ENCODE measurements at places on chromosomes 1 and 21. TPM values are rescaled to one million over a fixed set of nuclear protein-coding genes. Genes with fewer than 3 reads are reported as not detected.

The AMY1B gene
- total RNA-seq: not detected

DNA sequence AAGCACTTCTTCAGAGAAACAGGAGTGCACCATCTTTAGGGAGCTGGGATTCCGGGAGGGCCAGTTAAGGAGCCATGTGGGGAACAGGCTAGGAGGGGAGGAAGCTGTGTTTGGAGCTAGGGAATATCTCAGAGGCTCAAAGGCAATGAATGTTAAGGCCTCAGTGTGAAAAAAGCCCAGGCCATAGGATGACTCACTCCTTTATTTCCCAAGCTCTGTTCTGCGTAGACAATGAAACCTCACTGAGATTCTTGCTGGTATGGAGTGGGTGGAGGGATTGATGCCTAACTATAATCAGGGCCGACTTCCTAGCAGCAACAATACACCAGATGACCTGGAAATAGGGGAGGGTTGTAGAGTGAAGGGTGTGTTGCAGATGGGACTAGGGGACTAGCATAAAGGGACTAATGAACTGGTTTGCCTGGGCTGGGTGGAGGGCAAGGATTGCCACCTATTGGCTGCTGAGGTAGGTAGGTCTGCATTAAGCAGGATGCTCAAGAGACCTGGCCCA, 2.1 kb downstream of the GNAT2 start:
- H3K36me3 ChIP-seq: no peaks in the 10 kb centered on the region
- H3K27me3 ChIP-seq: no peaks in the 10 kb centered on the region
- H3K4me3 ChIP-seq: no peak overlapping the region
- no peak for DNase-seq
- peak overlapping the region; percentile 54 for H3K27ac ChIP-seq

GRCh38 chr1:17066361-17067068, 12.7 kb upstream of the SDHB start:
- no peaks in the 10 kb centered on the region for H3K4me1 ChIP-seq
- no peaks in the 10 kb centered on the region for H3K27me3 ChIP-seq
- H3K27ac ChIP-seq: no peak overlapping the region
- H3K4me3 ChIP-seq: no peak overlapping the region

GRCh38 chr1:153345187-153346076, 3.2 kb downstream of the PGLYRP4 start:
- H3K4me1 ChIP-seq: no peaks in the 10 kb centered on the region
- peaks cover 14% of the 10 kb centered on the region for H3K27me3 ChIP-seq
- H3K27ac ChIP-seq: no peak overlapping the region
- H3K4me3 ChIP-seq: no peak overlapping the region
- no peak for DNase-seq

DNA sequence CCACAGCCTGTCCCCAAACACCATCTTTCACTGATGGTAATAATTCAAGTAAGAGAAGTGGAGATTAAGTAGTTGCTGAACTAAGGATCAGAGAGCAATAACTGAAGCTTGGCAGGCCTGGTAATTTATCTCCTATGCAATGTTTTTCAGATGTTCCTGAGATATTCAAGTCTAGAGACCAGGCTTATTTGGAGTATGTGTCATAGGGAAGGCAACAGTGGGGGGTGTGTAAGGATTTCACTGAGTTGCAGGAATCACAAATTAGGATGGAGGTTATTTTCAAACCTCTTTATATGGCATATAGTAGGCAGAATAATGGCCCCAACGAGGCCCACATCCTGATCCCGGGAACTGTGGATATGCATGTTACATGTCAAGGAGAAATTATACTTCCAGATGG, 171.7 kb downstream of the KCNJ6 start:
- no peaks in the 10 kb centered on the region for H3K27me3 ChIP-seq
- no peaks in the 10 kb centered on the region for H3K36me3 ChIP-seq
- H3K4me3 ChIP-seq: no peak overlapping the region

The TMEM82 gene
- 1.8 TPM for total RNA-seq

The CD247 gene
- total RNA-seq: 3.4 TPM

The BRINP3 gene
- 5.0 TPM for total RNA-seq

The C1orf226 gene
- 13.2 TPM for total RNA-seq

- H3K4me1 ChIP-seq: peaks cover 4% of the 10 kb centered on the region
- DNase-seq: peak; percentile 89
- peak overlapping the region; percentile 34 for H3K27ac ChIP-seq
- H3K4me3 ChIP-seq: no peak overlapping the region
Measured at GRCh38 chr1:109532365-109533136, 7.1 kb upstream of the GPR61 start.

The RAP1GAP gene
- total RNA-seq: 31.0 TPM

The LCE6A gene
- total RNA-seq: not detected

DNA sequence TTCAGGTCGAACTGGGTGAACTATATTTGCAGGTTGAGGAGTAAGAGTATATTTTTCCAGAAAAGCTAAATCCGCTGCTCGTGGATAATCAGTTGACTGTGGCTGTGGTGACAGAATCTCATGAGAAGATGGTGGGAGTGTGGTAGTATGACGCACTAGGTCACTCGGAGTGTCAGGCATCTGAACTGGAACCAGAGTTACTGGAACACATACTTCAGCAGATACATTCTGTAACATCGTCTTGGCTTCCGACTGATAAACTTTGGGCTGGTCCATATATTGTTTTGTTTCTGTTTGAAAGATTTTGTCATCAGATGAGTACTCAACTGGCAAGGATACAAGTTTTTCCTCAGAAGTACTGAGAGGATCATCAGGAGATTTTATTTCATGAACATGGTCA, 13.0 kb upstream of the ASPM start:
- no peak overlapping the region for H3K4me3 ChIP-seq
- no peaks in the 10 kb centered on the region for H3K36me3 ChIP-seq
- DNase-seq: no peak
- H3K27ac ChIP-seq: no peak overlapping the region

The HDAC1 gene
- total RNA-seq: 218 TPM

GRCh38 chr1:81142099-81142826, 658.5 kb upstream of the ADGRL2 start:
- H3K27ac ChIP-seq: no peak overlapping the region
- no peaks in the 10 kb centered on the region for H3K27me3 ChIP-seq
- no peak for DNase-seq

- H3K27ac ChIP-seq: no peak overlapping the region
- no peaks in the 10 kb centered on the region for H3K4me1 ChIP-seq
- H3K36me3 ChIP-seq: no peaks in the 10 kb centered on the region
- H3K4me3 ChIP-seq: no peak overlapping the region
Measured at GRCh38 chr1:191839891-191840290, 318.4 kb upstream of the RGS18 start.

GRCh38 chr1:234386122-234386521, 12.9 kb downstream of the COA6 start:
- no peak overlapping the region for H3K27ac ChIP-seq
- H3K36me3 ChIP-seq: no peaks in the 10 kb centered on the region
- DNase-seq: no peak
- no peaks in the 10 kb centered on the region for H3K27me3 ChIP-seq
- H3K4me3 ChIP-seq: no peak overlapping the region

DNA sequence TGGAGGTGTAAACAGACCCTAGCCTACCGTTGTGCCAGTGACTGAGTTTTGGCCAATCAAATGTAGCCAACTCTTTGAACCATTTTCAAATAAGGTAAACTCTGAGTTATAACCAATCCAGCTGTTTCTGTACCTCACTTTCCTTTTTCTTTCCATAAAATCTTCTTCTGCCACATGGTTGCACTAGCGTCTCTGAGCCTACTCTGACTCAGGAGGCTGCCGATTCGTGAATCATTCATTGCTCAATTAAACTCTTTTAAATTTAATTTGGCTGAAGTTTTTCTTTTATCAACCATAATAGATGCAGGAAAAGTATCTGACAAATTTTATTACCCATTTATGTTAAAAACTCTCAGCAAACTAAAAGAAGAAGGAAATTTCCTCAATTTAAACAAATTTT, 111.5 kb upstream of the LYPLAL1 start:
- no peaks in the 10 kb centered on the region for H3K27me3 ChIP-seq
- no peak overlapping the region for H3K27ac ChIP-seq
- H3K4me1 ChIP-seq: peaks cover 5% of the 10 kb centered on the region
- H3K36me3 ChIP-seq: no peaks in the 10 kb centered on the region

All from transverse colon (tissue), 4 donors.